ENCODE measurements at places on chromosomes 5 and 9.

DNA sequence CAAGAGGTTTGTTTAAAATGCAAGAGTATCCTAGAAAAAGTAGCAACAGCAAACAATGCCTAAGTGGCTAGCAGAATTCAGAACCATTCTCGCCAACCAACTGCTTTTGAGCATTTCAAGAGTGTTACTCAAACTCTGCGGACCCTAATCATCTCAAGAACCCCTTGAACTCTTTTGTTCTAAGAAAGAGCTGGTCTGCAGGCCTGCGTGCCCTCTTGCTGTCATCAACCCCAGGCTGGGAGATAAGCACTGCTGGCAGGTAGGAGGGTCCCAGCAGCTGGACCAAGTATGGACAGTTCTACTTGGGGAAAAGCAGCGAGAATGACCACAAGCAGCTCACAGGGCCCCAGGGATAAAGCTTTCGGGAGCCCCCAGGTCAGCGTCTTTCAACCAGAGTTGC is 38.3 kb downstream of the MYO10 start:
- no peak for DNase-seq

DNA sequence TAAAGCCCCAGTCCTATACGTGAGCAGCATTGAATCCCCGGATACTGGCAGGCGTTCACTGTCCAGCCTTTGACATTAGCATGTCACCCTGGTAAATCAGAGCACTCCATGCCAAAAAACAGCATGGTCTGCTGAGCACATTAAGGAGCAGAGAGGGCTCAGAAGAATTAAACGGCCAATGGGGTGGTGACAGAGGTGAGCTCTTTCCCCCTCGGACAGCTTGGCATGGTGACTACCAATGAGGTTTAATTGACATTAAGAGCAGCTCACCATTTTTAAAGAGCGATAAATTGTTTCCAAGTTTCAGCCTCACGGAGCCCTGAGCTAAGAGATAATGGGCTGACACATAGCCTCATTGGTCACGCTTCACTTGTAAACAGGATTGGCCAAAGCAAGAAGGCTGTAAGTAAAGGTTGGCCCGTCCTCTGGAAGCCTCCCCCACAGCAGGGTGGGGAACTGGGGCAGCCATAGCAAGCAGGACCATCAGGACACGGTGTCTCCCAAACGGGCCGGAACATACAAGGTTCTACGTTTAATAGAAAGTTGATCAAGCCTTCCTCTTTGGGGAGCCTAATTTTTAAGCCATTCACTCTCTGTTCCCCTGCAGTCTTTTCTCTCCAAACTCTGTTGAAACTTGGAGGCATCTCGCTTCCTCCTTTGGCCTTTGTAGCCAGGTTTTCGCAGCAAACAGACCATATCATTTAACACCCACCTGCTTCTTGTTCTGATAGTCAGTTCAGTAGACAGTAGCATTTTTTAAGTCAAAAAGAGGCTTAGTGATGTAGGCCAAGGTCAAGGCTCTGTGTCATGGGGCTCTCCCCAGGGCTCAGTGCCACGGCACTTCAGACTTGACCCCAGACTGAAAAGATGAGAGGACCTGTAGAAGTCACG is 25.9 kb downstream of the QRFP start:
- no peak for DNase-seq

DNA sequence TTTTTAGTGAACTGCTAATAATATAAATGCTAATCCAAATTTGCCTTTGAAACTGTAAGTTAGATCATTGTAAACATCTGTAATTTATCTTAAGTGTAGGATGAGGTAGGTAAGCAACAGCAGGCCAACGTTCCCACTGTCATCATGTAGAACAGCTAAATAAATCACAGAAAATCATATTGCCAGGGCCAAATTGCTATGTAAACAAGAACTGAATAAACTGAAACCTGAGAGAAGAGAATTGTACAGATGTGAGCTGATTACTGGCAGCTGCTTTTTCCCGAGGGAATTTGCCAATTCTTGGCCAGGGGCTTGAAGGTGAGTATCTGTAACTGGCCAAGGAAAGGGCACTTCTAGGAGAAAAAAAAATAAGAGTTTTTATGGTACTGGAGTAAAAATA is 97.6 kb downstream of the CDH10 start:
- no peak for DNase-seq

GRCh38 chr9:111999319-111999718 is 102.7 kb downstream of the UGCG start:
- DNase-seq, result no peak

- no peak for DNase-seq
Measured at GRCh38 chr9:128259156-128259555, 16.7 kb downstream of the GOLGA2 start.

DNA sequence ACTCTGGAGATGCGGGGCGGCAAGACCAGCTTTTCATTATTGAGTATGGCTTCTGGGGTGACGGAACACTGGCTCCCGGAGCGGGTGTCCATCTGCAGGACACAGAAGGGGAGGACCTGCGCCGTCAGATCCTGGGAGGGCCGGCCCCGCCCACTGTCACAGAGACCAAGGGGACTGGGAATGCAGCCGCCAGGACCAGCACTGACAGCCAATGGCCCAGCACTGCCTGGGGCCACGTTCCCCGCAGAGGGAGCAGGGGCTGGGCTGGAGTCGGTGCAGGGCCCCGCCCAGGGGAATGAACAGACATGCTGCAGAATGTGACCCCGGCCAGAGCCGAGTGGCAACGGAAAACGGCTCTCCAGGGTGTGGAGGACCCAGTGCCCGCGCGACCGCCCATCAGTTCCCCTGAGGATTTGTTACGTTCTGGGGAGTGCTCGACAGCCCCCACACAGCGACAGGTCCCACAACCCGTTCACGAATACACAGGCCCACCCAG is at the start of gene ZDHHC11:
Gene ZDHHC11, minus strand, starts transcription at position 476 of the 496 bp plus-strand sequence. Its CDS starts 384 bp downstream, at position 92.
- DNase-seq, result no peak

- no peak for DNase-seq
Measured at GRCh38 chr5:155316070-155316714, 302.6 kb downstream of the KIF4B start.
